ENCODE measurements at places on chromosomes 11 and 22.
A peak's percentile ranks its signal among the peaks of the same experiment; 100 is the strongest.

- DNase-seq, result peak; percentile 83
These were observed 816 bp upstream of the PHRF1 start for GRCh38 chr11:575313-575995.

- no peak for DNase-seq
These were observed 17.8 kb upstream of the NEU3 start for GRCh38 chr11:74970852-74971395.

DNA sequence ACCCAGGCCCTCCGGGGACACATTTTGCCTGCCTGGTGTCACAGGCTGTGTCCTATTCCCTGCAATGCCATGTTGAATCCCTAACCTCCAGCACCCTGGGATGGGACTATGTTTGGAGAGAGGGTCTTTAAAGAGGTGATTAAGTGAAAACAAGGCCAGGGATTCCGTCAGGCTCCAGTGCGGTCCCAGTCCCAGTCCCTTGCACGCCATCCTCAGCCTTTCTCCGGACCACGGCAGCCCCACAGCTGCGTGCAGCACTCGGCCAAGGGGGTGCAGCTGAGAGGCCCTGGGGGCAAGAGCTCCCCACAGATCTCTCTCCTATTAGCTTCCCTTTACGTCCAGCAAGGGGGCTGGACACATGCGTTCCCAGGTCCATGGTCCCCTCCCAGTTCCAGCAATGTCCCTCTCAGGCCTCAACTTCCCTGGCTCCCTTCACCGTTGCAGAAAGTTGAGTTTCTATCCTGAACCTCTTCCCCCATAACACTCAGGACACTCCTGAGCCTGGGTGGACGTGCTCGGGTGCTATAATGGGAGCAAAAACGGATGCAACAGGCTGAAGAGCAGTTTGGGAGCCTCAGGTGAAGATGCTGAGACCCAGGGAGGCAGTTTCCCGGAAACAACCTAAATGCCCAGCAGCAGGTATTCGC lies 1422.7 kb downstream of the BRD1 start:
- DNase-seq, result no peak

DNA sequence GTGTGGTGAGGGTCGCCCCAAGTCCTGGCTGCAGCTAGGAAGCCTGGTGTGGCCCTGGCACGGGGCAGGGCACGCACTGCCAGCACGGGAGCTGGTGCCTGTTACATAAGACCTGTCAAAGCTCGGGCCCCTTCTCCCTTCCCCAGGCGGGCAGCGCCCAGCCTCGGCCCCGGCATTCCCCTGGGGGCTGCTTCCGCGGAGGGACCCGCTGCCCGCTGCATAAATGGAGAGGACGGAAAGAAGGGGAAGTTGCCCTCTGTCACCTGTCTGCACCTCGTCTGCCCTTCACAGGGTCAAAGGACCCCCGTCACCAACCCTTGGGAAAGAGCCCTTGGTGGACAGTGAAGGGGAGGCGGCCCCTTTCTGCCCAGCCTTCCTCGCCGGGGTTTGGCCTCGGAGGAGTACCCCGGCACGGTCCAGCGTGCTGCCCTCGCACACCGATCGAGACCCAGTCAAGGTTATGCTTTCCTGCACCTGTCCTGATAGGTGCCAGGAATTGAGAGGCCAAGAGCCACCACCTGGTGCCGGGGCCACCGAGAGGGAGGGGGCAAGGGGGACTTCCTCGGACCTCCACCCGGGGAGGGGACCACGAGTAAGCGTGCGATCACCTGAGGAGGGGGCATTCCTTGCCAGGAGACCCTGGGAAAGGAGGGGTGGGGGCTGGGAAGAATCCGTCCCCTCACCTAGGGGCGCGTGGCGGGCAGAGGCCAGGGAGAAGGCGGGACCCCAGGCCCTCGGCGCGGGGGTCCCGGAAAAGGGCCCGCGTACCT lies 16.8 kb upstream of the MFRP start:
- peak; percentile 43 for DNase-seq

- DNase-seq, result no peak
These were observed 319.7 kb upstream of the CTSC start for GRCh38 chr11:88657076-88657738.

DNA sequence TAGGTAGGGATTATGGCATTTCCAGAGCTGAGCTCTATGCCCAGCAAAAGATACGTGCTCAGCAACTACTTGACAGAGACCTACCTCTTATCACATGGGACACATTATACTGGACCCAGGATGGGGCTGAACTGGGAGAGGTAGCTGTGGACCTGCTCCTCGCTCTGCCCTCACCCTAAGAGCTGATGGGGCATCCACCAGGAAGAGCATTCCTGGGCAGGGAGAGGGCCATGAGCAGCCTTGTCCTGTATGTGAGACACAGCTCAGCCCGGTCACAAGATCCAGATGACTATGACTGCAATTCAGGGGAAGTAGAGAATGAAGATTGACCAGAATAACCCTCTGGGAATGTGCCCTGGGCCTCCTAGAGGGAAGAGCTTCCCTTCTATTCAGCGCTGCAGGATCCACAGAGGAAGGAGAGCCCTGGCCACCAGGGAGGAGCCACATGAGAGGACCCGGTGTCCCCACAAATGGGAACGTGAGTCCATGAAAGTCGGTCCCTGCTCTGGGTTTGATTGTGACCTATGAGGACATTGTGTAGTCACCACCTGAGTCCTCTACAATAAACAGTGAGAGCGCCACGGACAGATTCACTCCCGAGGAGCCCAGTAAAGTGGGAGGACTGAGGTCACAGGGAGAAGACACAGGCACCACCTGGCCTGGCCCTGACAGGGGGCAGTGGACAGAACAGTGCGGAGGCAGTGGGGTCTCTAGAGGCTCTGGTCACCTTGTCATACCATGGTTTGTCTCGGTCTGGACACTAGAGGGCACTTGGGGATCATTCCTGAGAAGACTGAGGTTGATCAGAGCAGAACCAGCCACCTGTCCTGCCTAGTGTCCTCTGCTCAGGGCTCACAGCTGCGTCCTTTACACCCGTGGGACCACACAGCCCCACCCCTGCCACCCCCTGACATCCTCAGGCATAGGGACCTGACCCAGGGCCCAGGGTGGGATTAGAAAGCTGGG lies 99.5 kb downstream of the ZNF280B start:
- DNase-seq, result peak; percentile 69

DNA sequence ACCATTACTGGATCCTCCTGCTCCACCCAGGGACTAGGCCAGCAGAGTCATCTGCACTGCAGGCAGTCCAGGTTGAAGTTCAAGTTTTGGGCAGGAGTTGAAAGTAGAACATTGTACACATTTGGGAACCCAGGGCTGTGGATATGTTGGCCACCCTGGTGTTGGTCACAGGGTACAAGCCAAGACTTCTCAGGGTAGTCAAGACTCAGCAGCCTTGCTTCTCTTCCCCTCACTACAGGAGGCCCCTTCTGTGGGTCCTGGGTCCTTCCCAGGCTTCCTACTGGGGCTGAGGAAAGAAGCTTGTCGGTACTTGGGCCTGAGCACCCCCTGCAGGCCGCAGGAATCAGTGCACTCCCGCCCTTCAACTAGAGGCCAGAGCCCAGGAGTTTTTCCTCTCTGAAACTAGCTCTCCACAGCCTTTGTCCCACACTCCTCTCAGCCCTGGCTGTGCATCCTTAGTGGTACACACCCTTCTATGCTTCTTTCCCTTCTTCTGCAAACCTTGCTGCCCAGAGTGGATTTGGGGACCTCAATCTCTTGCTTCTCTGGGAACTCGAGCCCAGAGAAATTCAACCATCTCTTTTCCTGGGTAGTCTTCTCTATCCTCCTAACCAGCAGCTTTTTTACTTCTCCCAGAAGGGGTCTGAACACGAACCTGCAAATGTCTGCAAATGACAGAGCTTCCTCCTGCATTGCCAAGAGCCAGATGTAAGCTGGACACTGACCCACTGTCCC lies 2.6 kb upstream of the HPX start:
- peak; percentile 72 for DNase-seq

DNA sequence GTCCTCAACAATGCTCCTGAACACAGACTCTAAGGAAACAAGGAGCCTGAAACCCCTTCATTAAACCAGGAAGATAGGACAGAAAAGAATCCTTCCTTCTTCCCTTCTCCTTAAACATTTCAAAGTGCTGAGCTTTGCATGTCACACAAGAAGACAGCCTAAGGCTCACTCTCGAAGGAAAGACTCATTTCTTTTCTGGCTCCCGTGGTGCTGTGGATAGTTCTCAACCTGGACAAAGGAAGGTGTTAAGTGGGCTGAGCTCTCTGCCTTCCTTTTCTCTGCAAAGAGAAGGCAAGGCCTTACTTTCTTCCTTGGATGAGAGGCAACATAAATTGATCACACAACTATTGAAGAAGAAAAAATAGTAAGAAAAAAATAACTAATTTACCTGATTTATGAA lies 452.4 kb upstream of the DDI1 start:
- DNase-seq, result no peak

GRCh38 chr11:35483131-35483820 lies 42.1 kb downstream of the PAMR1 start:
- DNase-seq, result no peak

- no peak for DNase-seq
These were observed 99.7 kb upstream of the SYT13 start for GRCh38 chr11:45385844-45386243.

DNA sequence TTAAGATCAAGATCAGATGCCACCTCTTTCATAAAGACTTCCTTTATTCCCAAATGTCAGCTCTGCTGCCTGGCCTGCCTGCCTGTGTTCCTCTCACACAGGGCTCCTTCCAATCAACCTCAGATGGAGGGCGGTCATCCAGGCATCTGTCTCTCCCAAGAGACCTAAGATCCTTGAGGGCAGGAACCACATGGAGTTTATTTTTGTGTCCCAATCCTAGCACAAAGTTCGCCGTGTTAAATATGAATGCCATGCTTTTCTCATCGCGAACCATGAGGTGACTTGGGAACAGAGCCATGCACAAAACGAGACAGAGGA lies 72.7 kb upstream of the ARFGAP3 start:
- no peak for DNase-seq

DNA sequence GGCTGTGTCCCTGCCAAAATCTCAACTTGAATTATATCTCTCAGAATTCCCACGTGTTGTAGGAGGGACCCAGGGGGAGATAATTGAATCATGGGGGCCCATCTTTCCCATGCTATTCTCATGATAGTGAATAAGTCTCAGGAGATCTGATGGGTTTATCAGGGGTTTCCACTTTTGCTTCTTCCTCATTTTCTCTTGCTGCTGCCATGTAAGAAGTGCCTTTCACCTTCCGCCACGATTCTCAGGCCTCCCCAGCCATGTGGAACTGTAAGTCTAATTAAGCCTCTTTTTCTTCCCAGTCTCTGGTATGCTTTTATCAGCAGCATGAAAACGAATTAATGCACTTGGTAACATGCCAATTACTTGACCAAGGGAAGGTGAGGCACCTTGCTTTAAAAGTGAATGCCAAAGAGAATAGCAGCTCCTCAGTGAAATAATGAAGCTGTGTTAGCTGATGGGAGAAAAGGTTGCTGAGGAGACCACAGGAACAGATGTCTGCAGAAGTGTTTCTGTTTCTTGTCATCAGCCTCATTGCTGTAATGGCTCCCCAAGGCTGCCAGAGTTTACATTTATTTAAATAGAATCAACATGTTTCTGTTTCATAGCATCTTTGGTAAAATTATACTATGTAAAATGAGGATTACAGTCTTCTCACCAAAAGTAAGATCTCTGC lies 89.0 kb upstream of the CD44 start:
- peak; percentile 60 for DNase-seq

DNA sequence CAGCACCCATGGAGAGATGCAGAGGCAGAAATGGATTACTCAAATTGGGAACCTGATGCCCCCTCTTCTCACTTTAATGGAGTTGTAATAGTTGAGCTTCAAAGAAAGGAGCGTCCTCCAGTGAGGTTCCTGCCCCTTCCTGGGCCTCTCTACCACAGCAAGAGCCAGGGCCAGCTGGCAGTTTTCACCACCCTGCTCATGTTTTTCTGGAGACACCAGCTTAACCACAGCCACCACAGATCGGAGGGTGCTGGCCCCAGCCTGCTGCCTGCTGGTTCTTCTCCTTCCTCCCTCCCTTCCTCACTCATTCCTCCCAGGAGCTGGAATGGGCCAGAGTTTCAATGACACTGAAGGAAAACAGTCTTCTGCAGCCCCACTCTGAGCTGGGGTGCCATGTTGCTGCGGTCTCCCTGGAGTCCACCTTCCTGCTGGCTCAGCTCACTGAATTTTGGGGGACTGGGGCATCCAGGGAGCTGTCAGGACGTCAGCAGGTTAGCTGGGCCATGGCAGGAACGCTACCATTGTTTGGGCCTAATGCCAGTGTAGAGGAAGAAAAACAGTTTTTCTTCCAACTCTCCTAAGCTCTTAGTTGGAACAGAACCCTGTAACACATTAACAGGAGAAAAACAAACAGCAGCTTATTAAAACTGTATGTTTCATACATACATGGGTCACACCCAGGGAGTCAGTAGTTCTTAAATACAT lies 57.7 kb downstream of the TRAF6 start:
- no peak for DNase-seq

DNA sequence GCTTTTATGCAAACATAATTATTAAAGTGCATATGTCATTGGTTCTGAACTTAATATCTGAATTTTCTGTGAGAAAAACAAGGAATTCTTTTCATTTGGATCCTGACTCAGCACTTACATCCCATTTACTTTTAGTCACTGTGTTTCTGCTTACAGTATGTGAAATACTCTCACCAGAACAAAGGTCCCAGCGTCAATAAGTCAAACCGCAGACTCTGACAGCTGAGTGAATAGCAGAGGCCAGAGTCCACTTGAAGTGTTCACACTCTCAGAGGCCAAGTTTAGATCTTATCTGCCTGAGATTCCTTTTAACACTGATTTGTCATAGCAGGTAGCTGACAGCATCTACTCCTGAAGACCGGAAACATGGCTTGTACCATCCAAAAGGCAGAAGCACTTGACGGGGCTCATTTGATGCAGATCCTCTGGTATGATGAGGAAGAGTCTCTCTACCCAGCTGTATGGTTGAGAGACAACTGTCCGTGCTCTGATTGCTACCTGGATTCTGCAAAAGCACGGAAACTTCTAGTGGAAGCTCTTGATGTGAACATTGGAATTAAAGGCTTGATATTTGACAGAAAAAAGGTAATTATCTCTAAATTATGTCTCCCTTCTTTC lies 14.6 kb downstream of the BBOX1 start:
- no peak for DNase-seq

DNA sequence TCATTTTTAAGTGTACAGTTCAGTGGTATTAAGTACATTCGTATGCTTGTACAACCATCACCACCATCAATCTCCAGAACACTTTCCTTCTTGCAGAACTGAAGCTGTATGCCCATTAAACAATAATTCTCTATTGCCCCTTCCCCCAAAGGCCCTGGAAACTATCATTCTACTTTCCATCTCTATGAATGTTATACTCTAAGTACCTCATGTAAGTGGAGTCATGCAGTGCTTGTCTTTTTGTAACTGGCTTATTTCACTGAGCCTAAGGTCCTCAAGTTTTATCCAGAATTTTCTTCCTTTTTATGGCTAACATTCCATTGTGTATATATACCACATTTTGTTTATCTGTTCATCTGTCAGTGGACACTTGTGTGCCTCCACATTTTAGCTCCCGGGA lies 29.7 kb downstream of the MMP7 start:
- DNase-seq, result no peak
